ENCODE measurements at places on chromosomes 16 and 17. TPM values are rescaled to one million over a fixed set of nuclear protein-coding genes. Genes with fewer than 3 reads are reported as not detected.
A peak's percentile ranks its signal among the peaks of the same experiment; 100 is the strongest.

- no peak for DNase-seq
These were observed 2.5 kb downstream of the ITGAE start for GRCh38 chr17:3798273-3799180.

DNA sequence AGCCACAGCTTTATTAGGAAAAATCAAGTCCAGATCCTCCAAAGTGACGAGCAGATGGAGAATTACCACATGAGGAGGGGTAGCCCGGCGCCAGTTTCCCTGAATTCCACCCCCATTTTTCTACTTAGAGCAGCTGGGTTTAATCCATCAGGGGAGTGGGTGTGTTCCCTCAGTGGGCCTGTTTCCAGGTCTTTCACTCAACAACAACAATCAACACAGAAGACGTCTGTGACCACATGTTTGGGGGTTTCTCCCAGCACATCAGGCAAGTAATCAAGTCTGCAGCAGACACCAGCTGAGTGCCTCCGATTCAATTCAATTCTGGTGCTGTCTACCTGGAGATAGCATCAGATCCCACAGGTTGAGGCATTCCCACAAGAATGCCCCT lies 6.8 kb downstream of the SLC6A2 start:
- DNase-seq: no peak

- peak; percentile 22 for DNase-seq
These were observed 29.7 kb downstream of the MPP2 start for GRCh38 chr17:43877451-43878155.

- no peak for DNase-seq
These were observed 15.4 kb downstream of the HS3ST3B1 start for GRCh38 chr17:14316126-14316832.

DNA sequence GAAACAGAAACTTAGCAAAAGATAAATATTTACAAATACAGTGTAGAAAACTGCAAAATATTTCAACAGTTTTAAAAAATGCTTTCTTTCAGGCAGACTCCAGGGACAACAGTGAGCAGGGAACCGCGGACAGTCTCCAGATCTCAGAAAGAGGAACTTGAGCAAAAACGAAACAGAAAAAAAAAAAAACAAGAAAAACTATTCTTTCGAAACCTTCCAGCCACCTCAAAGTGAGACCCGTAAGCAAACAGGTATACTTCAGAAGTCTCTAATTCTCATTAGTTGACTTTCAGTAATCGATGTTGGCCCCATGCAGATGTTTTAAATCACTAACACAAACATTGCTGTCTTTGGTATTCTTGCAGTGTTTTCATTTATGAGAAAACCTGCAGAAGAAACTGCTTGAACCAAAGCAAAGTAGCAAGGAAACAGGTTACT lies 15.7 kb upstream of the CCL1 start:
- DNase-seq: no peak

Gene ADAP2
- 1.3 TPM for total RNA-seq
